ENCODE measurements at places on chromosomes 5 and 9.

- no peak for DNase-seq
Observed at GRCh38 chr5:75239681-75240080, 3.0 kb upstream of the ANKRD31 start.

- no peak for DNase-seq
Observed at GRCh38 chr5:174327317-174327864, 281.9 kb downstream of the NSG2 start.

GRCh38 chr5:172668594-172669071 lies 27.6 kb downstream of the NEURL1B start:
- DNase-seq = no peak

- no peak for DNase-seq
Observed at GRCh38 chr9:136004712-136005111, 43.5 kb upstream of the UBAC1 start.

GRCh38 chr5:112886975-112887374 lies 25.9 kb downstream of the SRP19 start:
- DNase-seq = no peak

DNA sequence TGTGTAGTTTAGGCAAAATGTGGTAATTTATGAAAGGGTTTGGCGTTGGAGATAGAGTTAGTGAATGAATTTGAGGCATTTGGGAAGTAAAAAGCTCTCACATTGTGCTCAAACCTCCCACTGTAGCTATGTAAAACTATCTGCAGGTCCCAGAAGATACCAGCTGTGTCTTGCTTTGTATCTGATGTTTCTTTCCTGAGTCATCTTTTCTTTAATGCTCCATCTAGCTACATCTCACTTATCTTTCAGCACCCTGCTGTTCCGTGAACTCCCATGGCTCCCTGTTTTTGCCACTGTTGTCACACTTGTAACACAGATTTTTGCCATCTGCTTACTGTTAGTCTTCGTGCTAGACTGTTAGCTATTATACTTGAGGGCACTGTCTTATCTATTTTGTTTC lies 253.1 kb downstream of the NPR3 start:
- no peak for DNase-seq

- DNase-seq = no peak
Observed at GRCh38 chr5:139636975-139637408, 11.2 kb upstream of the CXXC5 start.

DNA sequence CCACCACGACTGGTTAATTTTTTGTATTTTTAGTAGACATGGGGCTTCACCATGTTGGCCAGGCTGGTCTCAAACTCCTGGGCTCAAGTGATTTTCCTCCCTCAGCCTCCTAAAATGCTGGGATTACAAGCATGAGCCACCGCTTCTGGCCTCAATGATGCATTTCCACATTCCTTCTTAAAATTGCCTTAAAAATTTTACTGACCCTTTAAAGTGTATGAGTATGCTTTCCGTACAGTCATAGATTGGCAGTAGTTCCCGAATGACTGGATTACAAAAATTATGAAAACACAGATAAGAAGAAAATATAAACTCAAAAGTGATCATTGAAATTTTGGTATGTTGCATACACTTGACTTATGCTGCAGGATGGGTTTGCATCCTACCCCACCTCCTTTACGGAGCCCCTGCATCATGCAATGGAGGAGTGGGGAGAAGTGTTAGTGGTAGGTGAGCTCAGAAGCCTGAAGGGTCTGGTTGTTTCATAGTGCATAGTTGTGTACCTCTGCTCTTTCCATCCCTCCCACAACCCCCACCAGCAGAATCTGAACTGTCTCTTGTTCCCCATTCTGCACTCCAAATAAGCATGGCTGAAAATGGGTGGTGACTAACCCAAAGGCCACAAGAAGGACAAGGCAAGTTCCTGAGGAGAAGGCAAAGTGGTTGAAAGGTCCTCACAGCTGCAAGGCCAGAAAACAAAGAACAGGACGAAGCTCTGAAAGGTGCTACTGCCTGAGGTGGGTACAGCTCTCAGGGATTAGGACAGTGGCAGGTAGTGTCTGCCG lies 26.8 kb downstream of the ANKRD55 start:
- no peak for DNase-seq

DNA sequence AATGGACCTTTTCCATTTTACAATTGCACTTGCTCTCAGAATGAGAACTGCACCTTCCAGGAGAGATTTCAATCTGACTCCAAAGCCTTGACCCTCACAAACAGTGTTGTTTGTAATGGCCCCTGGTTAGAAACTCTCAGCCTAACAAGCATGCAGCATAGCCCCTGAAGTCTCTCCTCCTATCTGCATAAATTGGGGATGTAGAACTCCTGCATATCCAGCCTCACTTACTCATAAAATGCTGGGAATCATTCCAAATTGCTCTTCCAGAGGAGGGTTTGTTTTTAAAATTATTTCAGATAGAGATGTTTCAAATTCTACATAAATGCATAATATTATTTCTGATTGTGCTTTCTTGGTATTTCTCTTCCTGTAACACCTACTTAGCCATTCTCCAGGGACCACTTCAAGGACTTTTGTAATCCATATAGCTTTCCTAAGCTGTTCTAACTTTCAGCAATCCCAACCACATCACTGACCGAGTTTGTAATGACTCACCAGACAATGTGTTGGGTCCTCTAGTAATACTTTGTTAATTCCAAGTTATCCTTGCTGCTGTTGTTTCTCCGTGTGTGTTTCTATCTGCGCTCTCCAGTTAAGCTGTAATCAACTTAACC lies 143.8 kb upstream of the CCDC152 start:
- no peak for DNase-seq

GRCh38 chr5:151612689-151613427 lies 21.7 kb upstream of the FAT2 start:
- no peak for DNase-seq

GRCh38 chr9:75164573-75164972 lies 76.3 kb downstream of the OSTF1 start:
- no peak for DNase-seq

GRCh38 chr9:87357600-87357999 lies 140.1 kb upstream of the DAPK1 start:
- no peak for DNase-seq

GRCh38 chr5:168342151-168342825 lies 50.8 kb downstream of the WWC1 start:
- no peak for DNase-seq

DNA sequence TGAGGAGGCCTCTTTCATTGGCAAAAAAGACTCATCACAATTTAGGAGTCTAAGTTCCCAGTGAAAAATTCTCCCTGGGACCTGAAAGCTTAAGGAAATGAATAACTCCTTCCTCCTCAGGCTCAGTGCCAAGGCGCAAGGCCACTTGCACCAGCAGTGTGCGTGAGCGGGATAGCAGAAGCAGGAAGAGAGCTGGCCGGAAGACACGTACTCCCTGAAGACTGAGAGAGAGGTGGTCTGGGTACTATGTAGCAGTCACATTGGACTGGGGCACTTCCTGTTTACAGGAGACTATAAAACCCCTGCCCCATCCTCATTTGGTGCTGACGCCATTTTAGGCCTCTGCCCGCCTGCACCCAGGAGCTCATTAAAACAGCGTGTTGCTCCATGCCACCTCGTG lies 66.3 kb upstream of the IL33 start:
- no peak for DNase-seq

- DNase-seq = no peak
Observed at GRCh38 chr5:123809594-123810221, 297.7 kb downstream of the CSNK1G3 start.

GRCh38 chr9:87479801-87480201 lies 17.9 kb upstream of the DAPK1 start:
- peak; percentile 21 for DNase-seq

GRCh38 chr5:1185629-1186350 lies 15.6 kb upstream of the SLC6A19 start:
- no peak for DNase-seq

DNA sequence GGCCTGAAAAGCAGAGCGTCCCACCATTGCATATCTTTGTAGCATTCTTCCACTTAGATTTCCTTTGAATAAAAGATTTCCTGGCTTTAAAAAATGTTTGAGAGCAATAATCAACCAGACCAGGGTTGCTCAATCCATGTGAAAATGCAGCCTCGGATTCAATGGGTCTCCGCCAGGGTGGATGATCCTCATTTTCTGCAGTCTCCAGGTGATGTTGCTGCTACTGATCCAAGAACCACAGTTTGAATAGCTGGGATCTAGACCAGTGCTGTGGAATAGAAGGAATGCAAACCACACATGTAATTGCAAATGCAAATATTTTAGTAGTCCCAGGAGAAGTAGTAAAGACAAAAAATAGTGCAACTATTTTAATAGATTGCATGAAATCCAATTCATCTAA lies 317.6 kb downstream of the IRX1 start:
- no peak for DNase-seq

GRCh38 chr5:156178117-156178516 lies 148.8 kb upstream of the SGCD start:
- DNase-seq = no peak

DNA sequence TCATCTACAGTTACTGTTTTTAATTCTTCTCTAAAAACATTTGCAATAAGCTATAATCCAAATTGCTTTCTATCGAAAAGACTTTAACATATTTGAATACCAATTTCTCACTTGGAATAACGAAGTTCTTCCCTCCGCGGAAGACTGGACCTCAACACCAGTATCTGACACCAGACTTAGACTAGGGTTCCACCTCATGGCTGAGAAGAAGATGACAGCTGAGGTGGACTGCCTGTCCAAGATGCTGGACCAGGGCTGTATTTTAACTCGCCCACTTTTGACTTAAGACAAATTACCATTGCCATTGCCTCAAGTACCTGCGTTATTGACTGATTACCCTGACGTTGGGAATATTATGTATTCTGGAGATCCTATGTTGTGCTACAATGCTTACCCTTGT lies 34.1 kb downstream of the ZMAT2 start:
- DNase-seq = no peak

- no peak for DNase-seq
Observed at GRCh38 chr9:104118916-104119315, 24.8 kb downstream of the SMC2 start.

DNA sequence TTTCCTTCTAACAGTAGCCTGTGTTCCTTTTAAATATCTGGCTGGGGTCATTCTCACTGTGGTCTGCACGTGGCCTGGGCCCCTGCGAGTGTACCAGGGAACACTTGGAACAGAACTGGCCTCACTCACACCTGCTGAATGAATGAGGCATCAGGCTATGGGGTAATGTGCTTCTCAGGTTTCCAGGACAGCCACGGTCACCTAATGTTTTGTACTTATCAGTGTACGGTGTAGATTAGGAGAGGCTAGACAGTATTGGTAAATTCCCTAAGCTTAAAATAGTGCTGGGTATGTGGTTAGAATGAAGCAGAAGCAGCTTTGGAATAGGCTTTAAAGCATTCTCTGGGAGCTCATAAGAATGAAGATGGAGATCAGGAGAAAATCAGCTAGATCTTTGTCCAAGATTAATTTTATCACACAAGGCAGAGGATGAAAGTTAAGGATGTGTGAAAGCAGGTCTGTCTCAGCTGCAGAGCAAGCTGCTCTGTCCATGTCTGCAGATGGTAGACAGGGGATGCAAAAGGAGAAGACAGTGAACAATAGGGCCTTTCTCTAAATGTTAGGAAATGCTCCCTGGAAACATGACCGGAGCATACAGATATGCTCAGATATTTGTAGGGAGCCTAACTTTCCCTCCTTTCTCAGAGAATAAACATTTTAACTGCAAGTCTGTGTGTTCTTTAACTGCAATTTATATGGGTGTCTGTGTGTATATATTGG lies 267.5 kb downstream of the NR3C1 start:
- no peak for DNase-seq

- no peak for DNase-seq
Observed at GRCh38 chr5:65010841-65011240, 242.1 kb downstream of the CWC27 start.

- DNase-seq = no peak
Observed at GRCh38 chr5:76821136-76821535, 2.3 kb downstream of the F2RL1 start.

- DNase-seq = no peak
Observed at GRCh38 chr9:94033383-94033782, 50.9 kb upstream of the PTPDC1 start.

DNA sequence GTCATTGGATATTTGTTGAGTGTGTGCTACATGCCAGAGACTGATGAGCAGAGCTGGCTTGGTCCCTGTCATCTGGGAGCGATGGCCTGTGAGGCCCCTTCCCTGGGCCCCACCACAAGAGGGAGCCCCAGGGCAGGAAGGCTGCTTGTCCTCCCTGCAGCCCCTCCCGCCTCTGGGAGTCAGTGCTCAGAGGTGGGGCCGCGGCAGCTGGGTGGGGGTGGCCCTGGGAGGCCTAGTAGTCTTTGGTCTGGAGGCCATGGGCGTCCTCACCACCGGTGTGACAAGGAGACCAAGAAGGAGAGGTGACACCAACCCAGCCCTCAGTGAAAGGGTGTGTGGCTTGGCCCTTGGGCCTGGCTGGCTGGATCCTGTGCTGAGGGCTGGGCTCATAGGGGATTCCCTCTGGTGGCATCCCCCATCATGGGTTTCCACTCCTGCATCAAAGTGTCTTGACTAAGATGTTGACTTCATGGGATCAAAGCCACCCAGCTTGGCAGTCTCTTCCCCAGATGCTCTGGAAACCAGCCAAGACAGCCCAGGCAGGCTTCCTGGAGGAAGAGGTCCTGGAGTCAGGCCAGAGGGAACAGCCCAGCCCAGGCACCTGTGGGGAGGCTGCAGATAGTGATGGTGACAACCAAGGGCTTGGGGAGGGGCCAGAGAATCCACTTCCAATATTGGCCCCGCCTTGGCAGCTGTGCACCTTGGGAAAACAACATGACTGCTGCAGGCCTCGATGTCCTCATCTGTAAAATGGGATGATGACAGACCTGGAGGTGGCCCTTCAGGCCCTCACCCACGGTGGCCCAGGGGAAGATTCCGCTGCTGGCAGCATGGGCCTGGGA lies 166.7 kb downstream of the GAPVD1 start:
- no peak for DNase-seq

DNA sequence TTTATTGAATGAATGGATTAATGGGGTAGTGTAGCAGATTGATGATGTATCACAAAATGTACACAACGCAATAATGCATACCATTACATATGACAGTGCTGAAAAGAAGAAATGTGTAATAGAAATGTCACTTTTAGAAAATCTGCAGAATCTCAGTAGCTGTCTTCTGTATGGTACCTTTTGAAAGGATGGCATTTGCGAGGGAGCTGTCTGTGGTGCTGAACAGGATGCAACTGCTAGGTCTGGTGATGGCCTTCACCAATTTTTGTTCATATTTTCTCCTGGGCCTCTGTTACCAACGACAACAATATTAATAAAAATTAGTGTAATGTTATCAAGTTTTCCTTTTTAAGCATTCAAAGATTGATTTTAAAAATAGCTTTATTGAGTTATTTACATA lies 36.2 kb upstream of the OTULIN start:
- DNase-seq = no peak

DNA sequence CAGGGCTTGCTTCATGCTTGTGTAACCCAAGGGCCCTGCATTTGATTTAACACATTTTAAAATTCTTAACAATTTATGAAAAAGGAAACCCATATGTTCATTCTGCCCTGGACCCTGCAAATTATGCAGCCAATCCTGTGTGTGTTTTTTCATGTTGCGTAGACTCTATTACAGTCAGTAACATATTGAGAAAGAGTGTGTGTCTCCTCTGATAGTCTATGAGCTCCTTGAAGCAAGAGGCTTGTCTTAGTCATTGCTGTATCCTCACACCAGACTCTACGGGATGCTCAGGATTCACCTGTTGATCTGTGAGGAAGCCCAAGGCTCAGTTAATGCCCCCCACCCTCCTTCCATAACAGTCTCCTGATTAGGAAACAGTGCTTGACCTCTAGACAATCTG lies 177.3 kb upstream of the DMAC1 start:
- DNase-seq = no peak

GRCh38 chr5:59489551-59489950 lies 404.0 kb downstream of the PDE4D start:
- DNase-seq = no peak

GRCh38 chr5:66708368-66708767 lies 112.2 kb downstream of the MAST4 start:
- no peak for DNase-seq
